ENCODE measurements at places on chromosomes 16 and 17.

GRCh38 chr16:64990101-64990500, 131.8 kb downstream of the CDH11 start:
- DNase-seq: peak; percentile 16

GRCh38 chr17:30952638-30953393, 18.0 kb upstream of the RNF135 start:
- DNase-seq: no peak

DNA sequence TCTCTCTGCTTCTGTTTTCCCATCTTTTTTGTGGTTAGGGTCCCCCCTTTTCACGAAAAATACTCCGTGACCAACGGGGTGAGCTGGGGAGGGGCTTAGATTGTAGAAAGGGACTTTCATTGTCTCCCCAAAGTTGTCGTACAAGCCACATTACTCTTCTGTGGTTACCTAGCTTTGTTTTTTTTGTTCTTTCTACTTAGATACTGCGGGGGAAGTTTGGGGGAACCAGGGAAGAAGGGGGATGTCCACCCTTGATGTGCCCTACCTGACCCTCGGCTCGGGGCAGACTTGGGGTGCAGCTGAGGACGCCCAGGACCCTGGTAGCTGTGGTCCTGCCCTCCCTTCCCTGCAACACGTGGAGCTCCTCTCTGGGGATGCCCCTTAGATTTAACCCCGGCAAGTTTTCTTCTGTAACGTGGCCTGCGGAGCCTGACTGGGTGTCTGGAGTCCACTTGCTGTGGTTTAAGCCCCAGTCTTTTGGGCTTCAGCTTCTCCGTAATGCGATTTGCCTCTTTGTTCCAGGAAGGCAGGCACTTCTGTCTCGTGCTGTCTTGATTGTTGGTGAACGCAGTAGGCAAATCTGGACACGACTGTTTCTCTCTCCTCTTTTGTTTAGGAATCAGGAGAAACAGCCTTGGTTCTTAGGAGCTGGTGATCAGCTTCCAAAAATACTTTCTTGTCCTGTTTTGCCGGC, 892 bp downstream of the ABCC1 start:
- no peak for DNase-seq

DNA sequence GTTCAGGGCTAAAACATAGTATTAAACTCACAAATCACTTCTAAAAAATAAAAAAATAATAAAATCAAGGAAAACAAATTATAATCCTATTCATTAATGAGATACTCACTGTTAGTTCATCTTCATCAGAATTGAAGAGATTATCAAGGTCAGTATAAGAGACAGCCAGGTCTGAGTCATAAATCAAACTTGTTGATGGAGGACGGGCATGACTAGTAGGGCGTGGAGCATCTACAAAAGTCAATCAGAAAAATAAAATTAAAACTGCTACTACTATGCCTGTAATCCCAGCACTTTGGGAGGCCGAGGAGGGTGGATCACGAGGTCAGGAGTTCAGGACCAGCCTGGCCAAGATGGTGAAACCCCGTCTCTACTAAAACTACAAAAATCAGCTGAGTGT, 59.1 kb upstream of the INTS2 start:
- no peak for DNase-seq

- DNase-seq: no peak
These were observed 853.4 kb downstream of the KCNJ2 start for GRCh38 chr17:71022758-71023157.

- no peak for DNase-seq
These were observed 39.0 kb downstream of the PRKCB start for GRCh38 chr16:23874613-23875294.

GRCh38 chr17:62656446-62656845, 29.0 kb downstream of the MRC2 start:
- DNase-seq: no peak

- DNase-seq: no peak
These were observed 2.2 kb upstream of the C17orf58 start for GRCh38 chr17:67998466-67998865.

GRCh38 chr17:63434951-63435571, 11.0 kb downstream of the CYB561 start:
- DNase-seq: no peak

DNA sequence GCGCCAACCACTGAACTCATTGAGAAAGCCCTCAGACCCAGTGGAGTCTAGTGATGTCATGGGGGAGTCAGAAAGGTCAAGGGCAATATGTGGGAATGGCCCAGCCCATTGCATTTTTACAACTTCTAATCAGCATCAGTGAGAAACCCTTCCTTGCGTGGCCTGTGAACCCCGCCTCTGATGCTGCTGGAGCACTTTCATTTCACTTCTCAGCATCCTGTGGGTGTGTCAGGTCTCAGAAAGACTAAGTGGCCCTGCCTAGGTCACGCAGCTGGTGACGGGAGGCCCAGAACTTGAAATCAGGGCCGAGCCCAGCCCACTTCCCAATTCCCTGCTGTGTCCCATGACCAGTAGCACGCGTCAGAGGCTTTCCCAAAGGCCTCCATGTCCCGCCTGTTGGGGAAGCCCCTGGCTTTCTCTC, 6.1 kb downstream of the DNAI2 start:
- no peak for DNase-seq

- DNase-seq: no peak
These were observed 628 bp upstream of the BLMH start for GRCh38 chr17:30292286-30292858.

GRCh38 chr17:3532859-3533142, 24.8 kb downstream of the TRPV3 start:
- DNase-seq: no peak

GRCh38 chr17:1294157-1294717, 14.8 kb downstream of the TRARG1 start:
- no peak for DNase-seq

DNA sequence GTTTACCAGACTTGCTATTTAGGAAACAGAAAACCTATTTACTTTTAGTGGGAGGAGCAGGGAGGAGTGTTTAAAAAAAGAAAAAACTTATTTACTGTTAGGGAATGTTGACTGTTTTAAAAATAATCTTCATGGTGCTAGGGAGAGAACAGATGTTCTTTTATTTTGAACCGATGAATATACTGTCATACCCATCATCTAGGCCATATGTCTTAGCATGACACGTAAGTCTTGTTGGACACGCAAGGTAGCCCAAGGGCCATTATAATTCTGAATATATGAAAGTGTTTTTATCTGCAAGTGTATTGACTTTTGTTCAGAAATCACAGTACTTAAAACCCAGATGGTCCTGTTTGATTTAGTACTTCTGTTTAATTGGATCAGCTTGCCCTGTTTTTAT, 11.6 kb downstream of the WIPF2 start:
- no peak for DNase-seq

GRCh38 chr16:13351601-13352217, 450.3 kb downstream of the SHISA9 start:
- no peak for DNase-seq

GRCh38 chr17:81806461-81807209, 2.7 kb downstream of the GCGR start:
- no peak for DNase-seq

DNA sequence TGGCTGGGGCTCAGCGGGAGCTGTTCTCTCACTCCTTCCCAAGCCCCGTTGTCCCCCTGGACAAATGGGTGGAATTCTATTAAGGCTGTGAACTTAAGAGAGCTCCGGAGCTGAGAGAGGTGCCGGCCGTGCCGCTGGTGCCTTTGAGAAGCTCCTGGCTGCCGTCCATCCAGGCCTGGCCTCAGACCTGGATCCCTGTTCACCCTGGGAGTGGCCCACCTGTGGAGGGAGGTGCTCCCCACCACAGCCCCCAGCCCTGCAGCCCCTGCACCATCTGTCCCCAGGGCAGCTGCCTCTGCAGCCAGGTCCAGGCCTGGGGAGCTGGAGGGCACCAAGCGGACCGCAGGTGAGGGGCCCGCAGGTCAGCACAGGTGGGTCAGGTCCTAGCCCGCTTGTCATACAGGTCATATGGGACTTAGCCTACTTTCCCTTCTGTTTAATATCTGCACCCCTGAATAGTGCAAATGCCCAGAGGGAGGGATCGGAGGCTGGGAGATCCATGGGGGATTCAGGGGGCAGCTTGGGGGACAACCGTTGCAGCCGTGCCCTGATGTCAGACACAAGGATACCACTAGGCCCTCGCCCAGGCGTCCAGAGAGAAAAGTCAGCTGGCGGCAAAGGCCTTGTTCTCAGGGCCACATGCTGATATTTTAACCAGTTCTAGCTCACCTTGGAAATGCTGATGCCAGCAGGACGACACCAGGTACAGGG, 15.2 kb upstream of the METRNL start:
- no peak for DNase-seq

DNA sequence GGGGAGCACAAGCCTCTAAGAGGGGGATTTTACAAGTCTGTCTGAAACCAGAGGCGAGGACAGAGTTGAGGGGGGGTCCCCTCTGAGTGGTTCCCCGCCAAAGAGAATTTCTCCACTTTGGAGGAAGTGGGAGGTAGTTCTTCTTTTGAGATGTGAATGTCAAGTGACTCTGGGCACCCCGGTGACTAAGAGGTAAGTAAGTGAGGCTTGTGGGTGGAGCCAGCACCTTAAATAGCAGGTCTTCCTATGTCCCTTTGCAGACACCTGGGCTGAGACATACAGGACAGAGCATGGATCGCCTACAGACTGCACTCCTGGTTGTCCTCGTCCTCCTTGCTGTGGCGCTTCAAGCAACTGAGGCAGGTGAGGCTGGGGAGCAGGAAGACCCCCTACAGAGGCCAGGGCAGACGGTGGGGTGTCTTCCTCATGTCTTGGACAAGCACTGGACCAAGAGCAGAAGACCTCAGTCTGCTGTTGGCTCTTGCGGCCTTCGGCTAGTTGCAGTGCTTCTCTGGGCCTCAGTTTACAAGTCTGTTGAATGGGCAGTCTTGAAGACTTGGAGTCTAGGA, at the start of gene CCL22:
Gene CCL22 (plus strand): TSS at position 257 of the 569 bp plus-strand sequence. CDS start 34 bp downstream, at position 291.
- DNase-seq: no peak

DNA sequence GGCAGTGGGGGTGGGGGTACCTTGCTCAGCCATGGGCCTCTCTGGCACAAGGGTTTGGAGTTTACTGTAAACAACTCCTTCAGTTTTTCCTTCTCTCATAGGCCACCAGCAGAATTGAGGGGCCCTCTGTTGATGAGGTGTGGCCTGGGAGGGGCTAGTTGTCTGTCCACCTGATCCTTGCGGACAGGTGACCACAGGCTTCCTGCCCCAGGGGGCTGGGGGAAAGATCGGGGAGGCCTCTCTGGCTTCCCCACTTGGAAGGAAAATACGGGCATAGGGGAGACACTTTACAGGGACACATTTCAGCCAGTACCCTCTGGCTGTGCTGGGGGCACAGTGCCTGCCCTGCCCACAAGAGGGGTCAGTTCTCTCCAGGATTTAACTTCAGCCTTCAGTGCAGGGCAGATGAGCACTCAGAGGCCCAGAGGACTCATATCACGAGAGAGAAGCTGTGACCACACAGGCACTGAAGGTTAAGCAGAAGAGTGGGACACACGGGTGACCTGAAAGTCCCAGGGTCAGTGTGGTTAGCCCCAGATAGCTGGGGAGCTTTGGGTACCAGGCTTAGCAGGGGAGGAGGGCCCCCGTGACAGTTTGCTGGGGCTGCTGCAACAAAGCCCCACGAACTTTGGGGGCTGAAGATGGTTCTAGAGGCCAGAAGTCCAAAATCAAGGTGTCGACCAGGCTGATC, 245.9 kb downstream of the SEC14L1 start:
- no peak for DNase-seq

DNA sequence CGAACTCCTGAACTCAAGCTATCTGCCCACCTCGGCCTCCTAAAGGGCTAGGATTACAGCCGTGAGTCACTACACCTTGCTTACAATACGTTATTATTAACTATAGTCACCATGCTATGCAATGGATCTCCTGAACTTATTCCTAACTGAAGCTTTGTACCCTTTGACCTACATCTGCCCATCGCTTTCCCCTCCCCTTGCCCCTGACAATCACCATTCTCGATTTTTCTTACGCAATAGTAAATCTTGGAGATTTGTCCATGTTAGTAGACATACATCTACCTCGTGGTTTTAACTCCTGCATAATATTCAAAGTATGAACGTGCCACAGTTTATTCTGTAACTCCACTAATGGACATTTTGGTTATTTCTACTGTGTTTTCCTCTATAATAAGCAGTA, 120.6 kb downstream of the NPIPB5 start:
- DNase-seq: no peak

Measured in COLO829 (cell line).